ENCODE measurements at places on chromosomes 2 and 18.
A peak's percentile ranks its signal among the peaks of the same experiment; 100 is the strongest.

DNA sequence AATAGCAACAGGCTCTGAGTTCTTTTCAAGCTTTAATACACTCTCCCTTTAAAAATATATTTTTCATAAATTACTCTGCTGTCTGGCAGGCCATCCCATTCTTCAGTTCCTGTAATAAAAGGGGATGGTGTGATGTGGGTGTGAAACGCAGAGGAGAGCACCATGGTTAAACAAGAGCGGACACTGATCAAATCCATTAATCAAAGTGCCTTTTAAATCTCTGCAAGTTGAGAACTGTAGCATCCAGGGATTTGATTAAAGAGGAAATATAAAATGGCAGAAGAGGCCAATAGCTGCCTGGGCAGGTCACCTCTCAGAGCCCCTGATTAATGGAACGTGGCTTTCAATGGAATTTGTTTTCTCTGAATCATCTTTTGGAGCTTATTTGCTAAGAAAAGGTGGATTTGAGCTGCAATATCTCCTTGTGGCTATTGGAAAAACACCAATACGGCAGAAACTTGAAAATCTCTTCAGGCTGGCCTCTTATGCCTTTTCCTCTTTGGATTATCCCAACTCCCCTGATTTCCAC, 96.9 kb downstream of the ACTR3 start:
- DNase-seq: no peak

GRCh38 chr18:2570772-2571199, 519 bp downstream of the METTL4 start:
- peak; percentile 48 for DNase-seq

DNA sequence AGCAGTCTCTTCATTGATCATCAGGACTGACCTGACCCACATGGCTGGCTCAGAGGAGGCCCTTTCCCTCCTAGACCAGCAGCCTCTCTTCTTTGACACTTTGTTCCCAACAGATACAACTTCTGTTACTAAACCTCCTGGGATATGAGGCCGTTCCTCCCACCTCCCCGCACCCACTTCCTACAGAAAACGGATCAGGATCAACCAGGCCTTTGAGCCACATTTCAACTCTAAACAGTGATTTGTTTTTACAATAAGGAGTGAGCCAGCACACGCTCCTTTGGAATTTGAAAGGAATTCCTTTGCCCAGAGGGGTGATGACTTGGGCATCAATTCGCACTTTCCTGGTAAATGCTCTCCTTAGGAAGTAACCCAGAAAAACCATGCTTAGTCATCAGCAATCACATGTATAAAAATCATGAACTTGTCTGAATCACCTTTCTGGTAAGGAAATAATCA, 180.4 kb downstream of the FAM124B start:
- DNase-seq: no peak

DNA sequence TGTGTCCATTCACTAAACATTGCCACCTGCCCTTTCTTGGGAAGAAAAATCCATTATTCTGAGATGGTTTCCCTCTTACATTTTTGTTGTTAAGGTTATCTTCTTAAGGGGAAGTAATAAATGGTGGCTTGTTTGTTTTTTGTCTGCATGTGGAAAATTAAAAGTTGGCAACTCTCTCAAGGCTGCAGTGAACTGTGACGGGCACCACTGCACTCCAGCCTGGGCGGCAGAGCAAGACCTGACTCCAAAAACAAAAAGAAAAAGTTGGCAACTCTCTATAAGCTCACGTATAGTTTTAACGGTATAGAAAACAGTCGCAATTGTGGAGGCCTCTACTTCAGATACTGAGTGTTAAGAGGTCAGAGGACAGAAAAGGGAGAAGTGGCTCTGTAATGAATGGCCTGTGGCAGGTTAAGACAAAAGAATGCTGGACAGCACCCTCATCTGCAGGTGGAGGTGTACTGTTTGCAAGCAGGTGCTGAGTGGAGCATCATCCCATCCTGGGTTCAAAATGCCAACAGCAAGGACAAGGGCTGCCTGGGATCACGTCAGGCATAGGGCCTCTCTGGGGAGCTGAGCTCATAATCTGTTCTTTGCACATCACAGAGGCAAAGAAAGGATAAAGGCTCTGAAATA, 16.7 kb downstream of the L3MBTL4 start:
- DNase-seq: no peak

DNA sequence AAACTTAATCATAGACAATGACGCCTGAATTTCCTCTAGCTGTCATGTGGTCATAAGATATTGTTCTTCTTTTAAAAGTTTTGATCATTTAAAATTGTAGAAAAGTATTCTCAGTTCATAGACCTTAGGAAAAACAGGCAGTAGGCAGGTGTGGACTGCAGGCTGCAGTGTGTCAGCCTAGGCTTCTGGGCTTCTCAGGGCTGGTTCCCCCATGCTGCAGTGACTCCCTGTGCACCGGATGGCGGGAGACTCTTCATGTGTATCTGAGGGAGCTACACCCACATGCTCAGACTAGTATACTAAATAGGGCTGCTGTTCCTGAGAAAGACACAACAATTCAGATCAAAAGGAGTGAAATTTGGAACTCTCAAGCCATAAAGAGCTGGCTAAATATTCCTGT, 72.4 kb downstream of the PXDN start:
- DNase-seq: no peak

DNA sequence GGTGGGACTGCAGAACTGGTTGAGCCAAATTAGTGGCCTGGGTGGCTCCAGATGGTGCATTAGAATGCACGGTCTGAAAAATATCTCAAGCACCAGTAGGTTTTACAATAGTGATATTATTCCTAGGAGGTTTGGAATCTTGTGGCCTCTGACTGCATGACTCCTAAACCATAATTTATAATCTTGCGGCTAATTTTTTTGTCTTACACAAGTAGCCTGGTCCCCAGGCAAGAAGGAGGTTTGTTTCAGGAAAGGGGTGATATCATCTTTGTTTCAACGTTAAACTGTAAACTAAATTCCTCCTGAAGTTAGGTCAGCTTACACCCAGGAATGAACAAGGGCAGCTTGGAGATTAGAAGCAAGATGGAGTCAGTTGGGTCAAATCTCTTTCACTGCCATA, 98.9 kb upstream of the ARL4C start:
- DNase-seq: no peak

DNA sequence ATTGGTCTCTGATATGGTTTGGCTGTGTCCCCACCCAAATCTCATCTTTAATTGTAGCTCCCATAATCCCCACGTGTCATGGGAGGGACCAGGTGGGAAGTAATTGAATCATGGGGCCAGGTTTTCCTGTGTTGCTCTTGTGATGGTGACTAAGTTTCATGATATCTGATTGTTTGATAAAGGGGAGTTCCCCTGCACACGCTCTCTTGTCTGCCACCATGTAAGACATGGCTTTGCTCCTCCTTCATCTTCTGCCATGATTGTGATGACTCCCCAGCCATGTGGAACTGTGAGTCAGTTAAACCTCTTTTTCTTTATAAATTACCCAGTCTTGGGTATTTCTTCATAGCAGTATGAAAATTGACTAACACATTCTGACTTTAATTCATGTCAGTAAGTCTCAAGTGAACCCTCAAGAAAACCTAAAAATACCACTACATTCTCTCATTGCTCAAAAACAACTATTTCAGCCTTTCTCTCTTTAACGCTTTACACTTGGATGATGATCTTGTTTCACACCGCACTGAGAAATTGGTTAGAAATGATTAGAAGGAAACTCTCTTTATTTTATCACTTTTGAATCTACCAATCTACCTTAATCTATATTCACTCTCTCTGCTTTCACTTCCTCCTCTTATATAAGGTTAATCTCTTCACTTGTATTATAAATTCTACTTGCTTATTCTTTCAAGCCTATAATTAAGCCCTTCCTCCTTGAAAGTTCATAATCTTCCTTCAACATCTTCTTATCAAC, 110.1 kb downstream of the GALR1 start:
- DNase-seq: no peak

- no peak for DNase-seq
Observed at GRCh38 chr2:77087987-77088414, 434.2 kb downstream of the LRRTM4 start.

GRCh38 chr18:58991167-58991798, 126.6 kb downstream of the ZNF532 start:
- no peak for DNase-seq

DNA sequence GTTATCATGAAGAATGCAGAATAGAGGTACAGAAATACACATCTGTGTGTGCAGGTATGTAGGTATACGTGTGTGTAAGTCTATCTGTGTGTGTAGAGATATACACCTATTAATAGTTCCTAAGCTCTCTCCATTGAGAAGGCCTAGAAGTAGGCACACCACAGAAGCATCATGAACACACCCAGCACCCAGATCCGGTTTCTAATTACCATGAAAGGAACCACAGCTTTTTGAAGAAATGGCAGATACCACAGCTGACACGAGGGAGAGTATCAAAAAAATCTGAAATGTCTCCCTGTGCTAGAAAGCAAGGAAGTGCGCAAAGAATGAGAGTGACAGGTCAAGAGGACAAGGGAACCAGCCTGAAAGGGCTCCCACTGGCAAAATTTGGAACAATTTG, 27.7 kb upstream of the AP1S3 start:
- DNase-seq: peak; percentile 10

- DNase-seq: no peak
Observed at GRCh38 chr2:77807531-77808215, 285.5 kb upstream of the LRRTM4 start.

DNA sequence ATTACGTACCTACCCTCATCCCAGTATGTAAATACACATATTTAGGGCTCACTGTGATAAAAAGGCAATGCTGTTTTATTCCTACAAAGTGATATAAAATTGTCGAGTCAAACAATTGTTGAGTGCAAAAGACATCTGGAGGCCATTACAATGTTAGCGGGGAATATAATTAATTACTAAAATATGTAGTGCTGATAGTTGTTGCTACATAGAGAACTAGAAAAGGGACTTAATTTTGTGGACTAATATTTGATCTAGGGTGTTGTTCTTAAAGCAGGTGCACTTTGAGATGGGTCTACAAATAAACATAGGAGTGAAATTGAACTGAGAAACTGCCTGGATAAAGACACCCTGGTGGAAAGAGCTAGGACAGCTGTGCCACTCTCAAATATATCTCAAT, 300.1 kb downstream of the NOL4 start:
- no peak for DNase-seq

DNA sequence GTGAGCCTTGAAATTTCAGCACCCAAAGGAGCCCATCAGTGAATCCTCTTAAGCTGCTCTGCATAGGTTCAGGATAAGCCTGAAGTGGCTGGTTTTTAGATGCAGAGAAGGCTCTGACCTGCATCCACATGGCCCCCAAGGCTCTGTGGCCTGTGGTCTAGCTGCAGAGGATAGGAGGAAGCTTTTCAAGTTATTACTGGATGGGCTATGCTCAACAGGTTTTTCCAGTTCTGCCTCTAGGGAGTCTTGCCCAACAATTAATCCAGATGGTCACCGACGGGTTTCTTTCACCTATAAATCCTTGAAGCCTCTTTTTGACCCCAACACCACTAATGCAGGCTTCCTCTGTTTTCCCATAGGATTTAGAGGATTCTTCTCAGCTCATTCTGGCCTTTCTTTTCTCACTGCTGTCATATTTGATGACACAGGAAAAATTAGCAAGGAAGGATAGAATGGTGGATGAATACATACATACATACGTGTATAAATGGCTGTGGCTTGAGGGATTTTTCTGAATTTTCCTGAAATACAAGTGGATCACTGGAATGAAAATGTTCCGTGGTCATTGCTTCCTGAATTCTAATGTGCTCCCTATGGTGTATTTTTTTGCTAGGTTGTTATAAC, 52.2 kb upstream of the BCL2L11 start:
- no peak for DNase-seq

Data from T follicular helper cell (primary cell).